Mesenchymal stem cell (in vitro differentiated cells and primary cell): ENCODE measurements at places on chromosomes 3 and 15.

- DNase-seq: peak; percentile 7
Measured at GRCh38 chr3:11699083-11699427, 55.3 kb upstream of the VGLL4 start.

DNA sequence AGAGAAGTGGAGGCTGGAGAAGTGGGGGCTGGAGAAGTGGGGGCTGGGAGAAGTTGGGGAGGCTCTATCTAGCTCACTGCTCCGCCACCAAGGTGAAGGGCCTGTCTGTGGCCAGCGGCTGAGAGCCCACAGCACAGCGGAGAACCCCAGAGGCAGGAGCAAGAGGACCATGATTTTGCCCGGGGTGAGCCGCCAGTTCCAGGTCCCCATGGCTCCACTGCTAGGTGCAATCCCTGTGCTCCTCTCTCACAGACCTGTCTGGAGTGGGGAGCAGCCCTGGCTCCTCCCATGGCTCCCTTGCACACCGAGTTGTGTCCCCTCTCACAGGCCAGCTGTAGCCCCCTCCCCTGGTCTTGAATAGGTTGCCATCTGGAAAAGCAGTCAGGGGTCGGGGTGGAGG is 4.7 kb upstream of the NRROS start:
- no peak for DNase-seq

GRCh38 chr3:79973482-79973881 is 205.7 kb upstream of the ROBO1 start:
- no peak for DNase-seq

GRCh38 chr3:149339931-149340309 is 6.5 kb upstream of the TM4SF18 start:
- DNase-seq: peak; percentile 88

GRCh38 chr3:168990134-168990533 is 673.4 kb downstream of the MECOM start:
- peak; percentile 10 for DNase-seq

DNA sequence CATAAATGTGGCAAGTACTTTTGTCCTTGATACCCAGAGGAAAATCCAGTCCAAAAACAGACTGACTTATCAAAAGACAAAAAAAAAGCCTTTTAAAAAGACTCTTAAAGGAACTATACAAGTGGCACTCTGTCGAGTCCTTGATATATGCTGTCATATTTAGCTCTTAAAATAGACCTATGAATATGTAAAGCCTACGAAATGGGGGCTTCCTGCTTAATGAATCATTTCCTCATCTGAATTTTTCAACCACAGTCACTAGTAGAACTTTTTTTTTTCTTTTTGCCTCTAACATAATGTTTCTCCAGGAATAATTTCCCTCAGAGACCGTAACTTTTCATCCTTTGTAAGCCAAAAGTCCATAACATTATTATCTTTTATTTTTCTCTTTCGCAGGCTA is 95.8 kb downstream of the P3H2 start:
- DNase-seq: peak; percentile 64

- DNase-seq: no peak
Measured at GRCh38 chr3:192825216-192825615, 92.4 kb downstream of the MB21D2 start.

GRCh38 chr3:45020534-45020933 is 5.6 kb upstream of the CLEC3B start:
- DNase-seq: no peak

DNA sequence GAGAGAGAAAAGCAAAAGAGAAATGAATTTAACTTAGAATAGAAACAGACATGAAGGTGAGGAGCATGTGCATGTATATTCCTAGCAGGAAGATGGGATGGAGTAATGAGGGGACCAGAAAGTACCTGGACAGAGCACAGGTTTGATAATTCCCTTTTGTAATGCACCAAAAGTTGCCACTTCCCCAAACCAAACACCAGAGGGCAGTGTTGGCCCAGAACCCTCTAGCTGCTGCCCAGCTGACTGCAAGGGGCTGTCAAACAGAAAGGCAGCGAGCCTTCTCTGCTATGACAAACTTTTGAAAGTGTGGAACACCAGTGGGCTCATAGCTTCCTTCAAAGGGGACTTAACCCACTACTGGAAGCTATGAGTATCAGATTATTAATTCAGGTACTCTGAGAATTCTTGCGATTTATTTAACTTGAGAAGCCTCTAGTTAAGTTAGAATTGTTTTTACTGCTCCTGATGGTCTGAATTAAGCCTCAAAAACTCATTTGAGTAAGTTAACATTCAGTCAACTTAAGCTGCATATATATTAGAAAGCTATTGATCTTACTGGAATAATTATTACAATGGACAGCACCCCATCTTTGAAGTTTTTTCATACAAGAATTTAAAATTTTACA is 234.9 kb downstream of the NEK10 start:
- DNase-seq: peak; percentile 66

GRCh38 chr3:40053663-40054062 is 244.3 kb downstream of the MYRIP start:
- no peak for DNase-seq

GRCh38 chr3:67712259-67712658 is 57.8 kb upstream of the SUCLG2 start:
- no peak for DNase-seq
